PC-3 (cell line): ENCODE measurements at places on chromosomes 12 and 14.

GRCh38 chr12:26786865-26787514, 46.0 kb downstream of the ITPR2 start:
- peak; percentile 88 for DNase-seq

DNA sequence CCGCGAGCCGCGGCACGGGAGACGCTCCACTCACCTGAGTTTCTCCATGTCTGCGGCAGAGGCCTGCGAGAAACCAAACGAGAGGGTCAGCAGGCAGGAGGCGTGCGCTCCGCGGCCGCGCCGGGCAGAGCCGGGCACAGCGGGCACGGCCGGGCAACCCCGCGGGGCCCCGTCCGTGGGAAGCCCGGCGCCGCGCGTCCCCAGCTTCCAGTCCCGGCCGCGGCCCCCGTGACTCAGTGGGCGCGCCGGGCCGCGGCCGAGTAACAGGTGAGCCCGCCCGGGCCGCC, 19.4 kb downstream of the BEGAIN start:
- DNase-seq: no peak

DNA sequence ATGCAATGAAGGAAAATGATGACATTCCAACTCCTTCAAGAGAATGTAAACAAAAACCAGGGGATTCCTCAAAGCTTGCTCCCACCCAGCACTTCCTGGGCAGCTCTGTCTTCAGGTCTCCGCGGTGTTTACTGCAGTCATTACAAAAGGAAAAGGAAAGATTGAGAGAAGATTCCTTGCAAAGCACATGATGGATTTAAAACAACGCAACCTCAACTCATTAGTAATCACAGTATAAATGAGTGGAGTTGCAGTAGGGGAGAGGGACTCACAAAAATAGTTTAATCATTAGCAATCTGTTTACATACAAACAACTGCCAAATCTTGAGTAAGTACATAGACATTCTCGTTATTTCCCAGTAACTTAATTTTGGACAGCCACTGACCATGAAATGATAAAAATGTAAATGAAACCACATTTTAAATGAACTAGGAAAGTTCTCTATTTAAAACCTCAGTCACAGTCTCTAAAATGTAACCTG, 49.7 kb upstream of the OVCH1 start:
- peak; percentile 78 for DNase-seq

DNA sequence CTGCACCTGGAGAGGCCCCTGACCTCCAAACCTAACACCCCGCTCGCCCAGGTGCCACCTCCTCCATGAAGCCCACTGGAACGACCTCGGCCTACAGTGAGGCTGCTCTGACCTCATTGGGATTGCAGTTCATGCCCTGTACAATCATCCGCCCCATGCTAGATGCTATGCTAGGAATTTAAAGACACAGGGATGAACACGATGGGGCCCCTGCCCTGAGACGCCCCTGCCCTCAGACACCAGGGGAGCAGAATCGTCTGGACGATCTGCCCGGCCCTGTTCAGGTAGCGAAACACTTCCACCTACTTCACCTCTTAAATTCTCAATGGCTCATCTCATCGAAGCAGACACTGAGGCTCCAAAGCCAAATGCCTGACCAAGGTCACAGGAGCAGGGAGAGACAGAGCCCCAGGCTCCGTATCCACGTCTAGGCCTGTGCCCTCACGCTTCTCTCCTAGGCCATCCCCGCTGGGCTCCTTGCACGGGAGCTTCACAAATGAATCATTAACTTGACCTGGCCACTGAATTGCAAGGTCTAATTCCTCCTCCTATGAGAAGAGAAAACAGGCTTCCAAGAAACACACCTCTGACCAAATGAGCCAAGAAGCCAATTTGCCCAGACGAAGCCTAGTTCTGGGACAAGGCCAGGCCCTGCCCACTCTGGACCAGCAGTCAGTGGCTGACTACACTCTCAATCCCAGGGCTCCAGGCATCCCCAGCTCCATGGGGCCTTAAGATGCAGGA, 35.2 kb downstream of the SCARB1 start:
- DNase-seq: peak; percentile 72

GRCh38 chr12:75766263-75767160, 255.1 kb upstream of the KRR1 start:
- peak; percentile 94 for DNase-seq

GRCh38 chr12:124747426-124748161, 116.1 kb downstream of the SCARB1 start:
- peak; percentile 98 for DNase-seq

DNA sequence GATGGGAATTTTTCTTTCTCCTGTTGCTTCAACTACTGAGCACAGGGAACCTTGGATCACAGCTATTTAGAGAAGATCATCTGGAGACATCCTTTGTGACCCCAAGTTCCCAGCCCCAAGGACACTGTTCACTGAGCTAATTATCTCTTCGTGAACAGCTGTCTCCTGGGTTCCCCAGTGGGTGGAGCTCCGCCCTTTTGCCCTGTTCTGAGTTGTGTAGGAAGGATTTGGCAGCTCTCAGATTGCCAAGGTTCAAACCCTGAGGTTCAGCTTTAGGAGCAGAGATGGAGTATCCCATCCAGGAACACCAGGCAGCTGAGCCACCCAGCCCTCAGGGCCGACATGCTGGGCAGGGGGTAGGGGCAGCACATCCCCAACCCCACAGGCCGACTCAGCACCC, 32.0 kb downstream of the NGB start:
- DNase-seq: no peak

DNA sequence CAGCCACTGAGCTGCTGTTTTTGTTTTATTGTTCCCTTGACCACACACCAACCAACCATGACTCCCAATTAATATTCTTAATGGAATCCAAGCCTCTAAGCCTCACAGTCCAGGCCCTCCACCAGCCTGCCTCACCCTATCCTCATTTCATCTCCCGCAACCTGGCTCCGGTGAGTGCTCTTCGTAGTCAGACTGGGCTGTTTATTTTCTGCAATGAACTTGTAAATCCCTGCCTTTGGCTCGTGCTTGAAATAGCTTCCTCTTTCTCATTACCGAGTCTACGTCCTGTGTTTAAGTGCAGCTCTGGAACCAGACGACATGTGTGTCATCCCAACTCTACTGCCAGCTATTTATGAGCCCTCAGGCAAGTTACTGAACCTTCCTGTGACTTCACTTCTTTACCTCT, 12.4 kb upstream of the ETFBKMT start:
- peak; percentile 84 for DNase-seq

GRCh38 chr12:5830111-5830510, 114.9 kb downstream of the ANO2 start:
- DNase-seq: no peak

DNA sequence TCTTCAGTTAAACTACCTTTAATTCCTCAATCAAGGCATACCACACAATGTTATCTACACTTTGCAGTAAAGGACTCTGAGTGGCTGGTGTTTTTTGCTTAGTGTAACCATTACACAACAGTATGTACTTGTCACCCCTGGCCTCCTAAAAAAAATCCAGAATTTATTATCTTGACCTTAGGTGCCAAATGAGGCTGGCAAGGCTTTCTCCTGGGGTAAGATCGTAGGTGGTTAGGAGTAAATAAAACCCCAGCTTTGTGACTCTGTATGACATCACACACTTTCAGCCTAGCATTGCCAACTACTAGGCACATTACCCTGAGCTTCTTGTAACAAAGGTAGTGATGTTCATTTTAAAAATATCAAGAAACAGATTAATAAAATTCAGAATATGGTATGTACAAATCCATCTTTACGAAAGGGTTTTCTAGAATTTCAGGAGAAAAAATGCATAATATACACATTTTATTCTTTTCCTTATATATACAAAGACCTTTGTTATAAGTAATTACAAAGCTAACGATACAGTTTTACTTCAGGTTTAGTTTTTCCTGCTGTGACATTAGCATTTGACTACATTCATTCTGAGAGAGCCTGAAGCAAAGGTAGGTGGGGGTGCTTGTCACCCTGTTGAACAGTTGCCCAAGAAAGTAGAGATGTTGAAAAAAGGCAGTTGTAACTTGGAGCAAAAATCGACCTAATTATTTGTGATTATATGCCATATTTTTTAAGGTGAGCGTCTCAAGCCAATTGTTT, 13.5 kb downstream of the TCL1A start:
- DNase-seq: no peak

GRCh38 chr12:91574391-91574790, 391.8 kb upstream of the DCN start:
- no peak for DNase-seq

GRCh38 chr12:57619434-57620244, 8.4 kb downstream of the ARHGEF25 start:
- no peak for DNase-seq

- DNase-seq: no peak
These were observed 210.4 kb upstream of the KRR1 start for GRCh38 chr12:75721796-75722195.

- no peak for DNase-seq
These were observed 78.5 kb downstream of the ARL6IP4 start for GRCh38 chr12:123058980-123059379.

DNA sequence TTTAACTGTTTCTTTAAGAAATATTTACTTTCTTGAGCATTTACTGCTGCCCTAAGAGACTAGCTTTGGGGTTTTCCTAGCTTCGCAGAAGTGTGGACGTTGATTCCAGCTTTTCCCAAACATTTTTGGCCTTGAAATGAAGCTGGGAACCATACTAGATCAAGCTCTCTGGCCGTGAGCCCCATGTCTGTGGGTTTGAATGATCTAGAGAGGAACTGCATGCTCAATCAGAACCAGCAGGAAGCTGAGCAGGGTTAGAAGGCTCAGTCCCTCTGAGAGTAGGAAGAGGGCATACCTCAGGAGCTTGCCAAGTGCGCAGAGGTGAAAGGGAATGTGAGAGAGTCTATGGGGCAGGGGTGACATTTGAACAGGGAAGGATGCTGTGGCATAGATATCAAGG, 292.1 kb downstream of the CACNA1C start:
- DNase-seq: no peak

GRCh38 chr14:104965561-104966231, 12.5 kb downstream of the AHNAK2 start:
- DNase-seq: no peak

DNA sequence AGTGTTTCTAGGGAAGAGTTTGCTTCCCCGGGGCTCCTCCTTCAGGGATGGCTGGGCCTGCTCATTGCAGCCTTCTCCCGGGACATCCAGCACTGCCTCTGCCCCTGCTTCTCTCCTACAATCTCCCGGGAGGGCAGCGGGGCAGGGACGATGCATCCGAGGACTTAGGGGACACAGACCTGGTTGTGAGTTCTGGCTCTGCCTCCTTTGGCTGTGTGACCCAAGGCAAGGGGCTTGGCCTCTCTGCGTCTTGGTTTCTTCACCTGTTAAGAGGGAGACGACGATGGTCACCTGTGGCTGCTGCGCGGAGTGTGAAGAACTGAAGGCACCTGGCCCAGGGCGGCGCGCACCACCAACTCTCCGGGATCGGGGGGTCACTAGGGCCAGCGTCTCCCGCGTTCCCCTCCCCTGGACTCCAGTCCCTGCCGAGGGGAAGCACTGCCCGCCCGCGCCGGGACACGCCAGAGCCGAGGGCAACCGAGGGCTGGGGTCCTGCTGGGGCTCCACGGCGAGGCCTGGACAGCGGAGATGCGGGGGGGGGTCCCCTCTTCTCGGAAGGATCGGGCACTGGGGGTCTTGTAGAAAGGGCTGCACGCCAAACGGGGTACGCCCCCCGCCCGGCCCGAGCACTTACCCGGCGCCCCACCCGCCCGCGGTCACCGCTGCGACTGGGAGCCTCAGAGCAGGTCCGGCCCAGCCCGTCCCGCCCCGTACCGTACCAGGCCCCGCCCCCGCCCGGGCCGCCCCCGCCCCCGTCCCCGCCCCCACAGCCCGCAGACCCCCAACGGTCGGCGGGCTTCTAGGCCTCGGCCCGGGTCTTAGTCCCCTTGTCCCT, at the start of gene HVCN1:
Gene HVCN1 (minus strand): TSS at position 670 of the 835 bp plus-strand sequence. CDS start 5,870 bp downstream, outside the sequence.
- no peak for DNase-seq

GRCh38 chr12:96093543-96094196, 58.3 kb upstream of the LTA4H start:
- peak; percentile 53 for DNase-seq

DNA sequence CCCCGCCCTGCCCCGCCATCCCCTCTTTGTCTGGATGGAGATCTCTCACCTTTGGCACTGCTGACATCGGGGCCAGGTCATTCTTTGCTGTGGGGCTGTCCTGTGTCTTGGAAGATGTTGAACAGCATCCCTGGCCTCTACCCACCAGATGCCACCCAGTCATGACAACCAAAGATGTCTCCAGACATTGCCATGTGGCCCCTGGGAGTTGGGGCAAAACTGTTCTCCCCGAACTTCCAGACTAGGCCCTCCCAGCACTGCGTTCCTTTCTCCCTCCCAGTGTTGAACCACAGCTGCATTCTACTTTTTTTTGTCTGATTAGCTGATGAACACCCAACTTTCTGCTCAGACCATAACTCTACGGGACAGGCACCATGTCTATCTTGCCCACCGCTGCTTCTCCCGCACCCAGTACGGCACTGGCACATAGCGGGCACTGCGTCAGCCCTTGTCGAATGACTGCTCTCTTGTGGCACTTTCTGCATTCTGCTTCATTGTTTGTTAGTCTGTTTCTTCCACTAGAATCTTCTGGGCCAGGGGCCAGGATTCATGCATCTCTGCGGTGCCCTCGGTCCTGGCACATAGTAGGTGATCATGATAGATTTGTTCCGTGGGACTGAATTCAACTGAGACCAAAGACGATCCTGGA, 13.1 kb upstream of the MYL2 start:
- DNase-seq: no peak

DNA sequence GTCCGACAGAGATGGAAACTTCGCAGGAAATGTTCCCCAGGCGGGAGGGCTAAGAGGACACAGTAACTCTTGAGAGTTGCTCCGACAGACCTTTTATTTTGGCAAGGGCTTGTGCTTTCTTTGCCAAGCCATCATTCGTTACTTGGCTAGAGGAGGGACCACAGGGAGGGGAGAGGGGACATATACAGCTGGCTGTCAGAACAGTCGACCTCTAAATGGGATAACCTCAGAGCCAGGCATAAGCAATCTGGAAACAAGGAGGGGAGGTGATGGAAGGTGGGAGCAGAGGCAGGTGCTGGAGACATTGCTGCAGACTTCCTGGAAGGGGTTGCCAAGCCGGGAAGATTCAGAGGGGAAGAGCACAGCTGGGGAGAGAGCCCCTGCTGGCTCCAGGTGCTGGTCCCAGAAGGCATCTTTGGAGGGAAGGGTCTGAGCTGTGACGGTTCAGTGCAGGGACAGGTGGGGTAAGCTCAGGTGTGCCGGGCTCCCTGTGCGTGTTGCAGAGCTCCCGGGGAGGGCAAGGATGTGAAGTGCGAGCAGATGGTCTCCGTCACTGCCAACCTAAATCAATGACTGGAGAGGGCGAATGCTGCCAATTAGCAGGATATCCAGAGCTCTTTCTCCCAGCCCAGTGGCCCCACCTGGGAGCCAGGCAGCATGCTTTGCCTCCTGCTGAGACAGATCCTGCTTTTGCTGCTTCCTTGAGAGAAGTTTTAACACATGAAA, 50.1 kb downstream of the CHST11 start:
- DNase-seq: no peak

DNA sequence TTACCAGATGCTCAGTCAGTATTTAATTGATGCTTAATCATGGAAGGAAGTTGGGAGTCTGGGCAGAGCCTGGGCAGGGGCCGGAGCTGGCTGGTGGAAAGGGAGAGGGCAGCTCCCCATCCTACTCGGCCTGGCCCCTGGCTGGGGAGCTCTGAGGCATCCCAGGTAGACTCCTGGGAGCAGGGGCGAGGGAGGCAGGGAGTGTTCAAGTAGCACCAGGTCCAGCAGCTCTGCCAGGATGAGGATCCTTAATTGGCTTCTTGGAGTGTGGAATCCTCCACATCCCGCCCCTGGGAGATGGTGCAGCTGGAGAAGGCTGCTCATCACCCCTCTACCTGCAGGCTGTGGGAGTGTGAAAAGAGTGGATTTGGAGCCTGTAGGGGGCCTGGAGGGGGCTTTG, 30.9 kb downstream of the SYNDIG1L start:
- DNase-seq: no peak
